Hypothalamus (tissue), 51 donors: ENCODE measurements at places on chromosomes 11 and 22.

GRCh38 chr11:85628771-85629341, 463 bp downstream of the TMEM126B start:
- no peak for DNase-seq

DNA sequence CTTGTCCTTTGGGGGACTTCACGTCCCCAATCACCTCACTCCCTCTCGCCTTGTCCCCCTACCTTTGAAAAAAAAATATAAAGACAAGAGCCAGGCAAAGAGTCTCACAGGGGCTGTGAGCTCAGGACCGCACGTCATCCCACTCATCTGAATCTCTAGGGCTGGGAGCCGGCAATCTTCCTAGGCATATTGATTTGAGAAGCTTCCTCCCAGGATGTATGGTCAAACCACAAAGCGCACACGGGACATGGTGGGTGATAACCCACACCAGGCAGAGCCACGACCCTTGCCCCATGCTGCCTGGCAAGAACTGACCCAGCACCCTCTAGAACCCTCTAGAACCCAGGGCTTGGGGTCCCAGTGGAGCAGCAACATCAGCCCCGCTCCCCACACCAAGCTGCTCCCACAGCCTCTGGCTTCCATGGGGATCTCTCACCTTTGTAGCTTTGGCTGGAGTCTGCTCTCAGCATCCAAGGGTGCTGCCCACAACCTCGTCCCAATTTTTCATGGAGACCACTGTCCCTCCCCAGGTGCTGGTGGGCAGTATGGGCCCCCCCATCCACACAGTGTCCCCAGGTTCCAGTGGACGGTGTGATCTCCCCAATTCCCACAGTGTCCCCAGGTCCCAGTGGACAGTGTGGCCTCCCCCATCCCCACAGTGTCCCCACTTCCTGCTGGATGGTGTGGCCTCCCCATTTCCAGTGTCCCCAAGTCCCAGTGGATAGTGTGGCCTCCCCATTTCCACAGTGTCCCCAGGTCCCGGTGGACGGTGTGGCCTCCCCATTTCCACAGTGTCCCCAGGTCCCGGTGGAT, 85.2 kb upstream of the FGF3 start:
- no peak for DNase-seq

GRCh38 chr22:24510637-24511625, 15.8 kb downstream of the UPB1 start:
- DNase-seq, result no peak

DNA sequence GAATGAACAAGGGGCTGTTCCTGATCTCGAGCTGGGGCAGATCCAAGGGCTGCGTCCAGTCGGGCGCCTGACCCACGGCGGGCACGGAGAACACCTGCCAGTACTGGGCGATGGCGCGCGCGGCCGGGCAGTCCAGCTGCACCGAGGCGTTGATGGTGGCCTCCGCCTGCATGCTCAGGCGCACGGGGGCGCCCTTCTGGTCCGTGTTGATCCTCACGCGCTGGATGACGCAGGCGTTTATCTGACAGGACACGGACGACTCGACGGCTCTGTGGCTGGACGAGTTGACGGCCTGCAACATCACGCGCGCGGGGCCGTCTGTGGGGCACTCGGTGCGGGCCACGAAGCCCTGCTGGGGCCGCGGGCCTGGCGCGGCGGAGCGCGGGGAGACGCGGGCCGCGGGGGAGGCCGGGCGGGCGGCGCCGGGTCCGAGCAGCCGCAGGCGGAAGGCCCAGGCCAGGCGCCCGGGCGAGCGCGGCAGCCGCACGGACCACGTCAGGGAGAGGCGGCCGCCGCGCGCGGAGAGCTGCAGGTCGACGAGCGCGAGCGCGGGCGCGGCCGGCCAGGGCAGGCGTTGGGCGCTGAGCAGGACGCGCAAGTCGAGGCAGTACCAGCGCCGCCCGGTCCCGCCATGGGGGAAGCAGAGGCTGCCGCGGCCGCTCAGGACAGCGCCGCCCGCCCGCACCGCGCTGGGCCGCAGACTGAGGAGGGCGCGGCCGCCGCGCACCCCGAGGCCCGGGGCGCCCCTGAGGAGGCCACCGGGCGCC, 511 bp downstream of the PKDREJ start:
- no peak for DNase-seq

DNA sequence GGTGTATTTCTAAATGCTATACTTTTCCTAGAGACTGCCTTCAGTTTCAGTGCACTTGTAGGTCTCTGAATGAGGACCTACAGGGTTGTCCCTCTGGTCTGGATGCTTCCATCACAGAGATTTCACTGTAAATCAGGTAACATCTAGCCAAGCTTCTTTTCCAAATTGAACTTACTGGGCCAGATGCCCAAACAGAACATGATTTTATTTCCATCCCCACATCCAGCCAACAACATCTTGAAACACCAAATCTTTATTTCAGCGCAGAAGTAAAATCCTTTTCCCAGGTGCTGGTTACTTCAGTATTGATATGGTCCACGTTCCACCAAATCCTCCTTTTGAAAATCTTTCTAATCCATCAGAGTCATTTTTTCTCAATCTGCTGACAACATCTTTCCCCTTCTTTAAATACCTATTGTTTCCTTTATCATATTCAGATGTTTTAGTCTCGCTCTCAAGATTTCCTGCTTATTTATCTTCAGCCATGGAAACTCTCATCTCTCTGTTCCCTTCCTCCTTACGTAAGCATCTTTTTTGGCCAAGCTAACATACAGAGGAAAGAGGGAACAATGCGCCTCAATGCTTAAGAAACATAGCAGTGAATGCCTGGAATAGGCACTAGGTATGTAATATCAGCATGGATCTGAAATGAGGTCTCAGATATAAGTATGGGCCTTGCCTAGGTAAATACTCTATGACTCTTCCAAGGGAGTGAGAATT, 201.2 kb upstream of the MTNR1B start:
- no peak for DNase-seq

DNA sequence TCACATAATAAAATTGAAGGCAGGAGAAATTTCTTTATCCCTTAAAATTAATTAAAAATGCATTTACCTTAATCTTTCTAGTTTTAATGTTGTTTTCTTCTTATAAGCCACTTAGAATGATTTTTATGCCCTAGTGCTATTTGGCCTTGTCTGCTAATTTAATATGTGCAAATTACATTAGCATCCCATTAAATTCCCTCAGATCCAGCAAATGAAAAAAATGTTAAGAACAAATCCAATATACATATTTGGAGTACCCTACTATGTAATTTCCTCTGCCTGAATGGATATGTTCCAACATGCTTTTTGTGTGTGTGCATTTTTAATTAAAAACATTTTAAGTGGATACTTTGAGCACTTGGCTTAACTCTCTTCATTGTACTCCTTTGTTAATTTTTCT, 56.9 kb downstream of the TNRC6B start:
- no peak for DNase-seq

DNA sequence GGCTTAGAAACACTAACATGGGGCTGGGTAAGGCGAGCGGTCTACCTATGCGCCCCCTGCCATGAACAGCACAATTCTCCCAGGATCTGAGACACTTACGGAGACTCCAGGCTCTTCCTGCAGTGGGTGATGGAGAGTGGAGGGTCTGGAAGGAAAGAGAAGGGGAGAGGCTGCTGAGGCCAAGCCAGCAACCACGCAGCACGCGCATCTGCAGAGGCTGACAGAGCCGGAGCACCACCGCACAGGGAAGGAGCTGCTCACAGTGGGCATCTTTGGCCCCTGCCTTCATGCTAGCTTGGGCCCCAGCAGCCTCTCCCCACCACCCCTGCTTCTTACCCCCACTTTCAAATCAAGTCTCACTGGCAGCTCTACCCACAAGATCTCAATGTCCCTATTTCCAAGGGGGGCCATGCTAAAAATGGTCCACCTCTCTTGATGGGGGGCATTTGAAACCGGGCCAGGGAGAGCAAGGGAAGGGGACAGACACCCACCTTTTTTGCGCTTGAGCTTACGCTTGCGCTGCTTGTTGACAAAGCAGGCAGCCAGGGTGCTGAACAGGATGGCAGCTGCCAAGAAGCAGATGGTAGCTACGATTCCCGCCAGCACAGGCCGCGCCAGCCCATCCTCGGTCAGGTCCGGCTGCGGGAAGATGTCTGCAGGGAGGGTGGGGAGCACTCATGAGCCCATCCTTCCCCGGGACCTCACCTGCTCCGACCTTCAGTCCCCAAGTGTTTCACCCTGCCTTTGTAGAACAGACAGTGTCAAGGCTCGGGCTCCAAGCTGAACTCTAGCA, 34.5 kb downstream of the IGSF9B start:
- DNase-seq, result no peak

DNA sequence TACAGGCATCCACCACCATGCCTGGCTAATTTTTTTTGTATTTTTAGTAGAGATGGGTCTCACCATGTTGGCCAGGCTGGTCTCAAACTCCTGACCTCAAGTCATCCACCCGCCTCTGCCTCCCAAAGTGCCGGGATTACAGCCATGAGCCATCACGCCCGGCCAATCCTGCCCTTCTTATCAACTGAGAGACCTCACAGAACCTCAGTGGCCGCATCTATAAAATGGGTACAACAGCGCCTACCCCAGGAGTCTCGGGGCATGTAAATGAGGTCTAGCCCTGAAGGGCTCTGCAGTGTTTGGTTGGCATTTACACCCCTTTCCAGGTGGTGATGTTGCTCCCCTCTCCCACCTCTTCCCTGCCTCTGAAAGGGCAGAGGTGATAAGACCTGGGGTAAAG, 11.7 kb downstream of the SYNGR1 start:
- DNase-seq, result no peak

DNA sequence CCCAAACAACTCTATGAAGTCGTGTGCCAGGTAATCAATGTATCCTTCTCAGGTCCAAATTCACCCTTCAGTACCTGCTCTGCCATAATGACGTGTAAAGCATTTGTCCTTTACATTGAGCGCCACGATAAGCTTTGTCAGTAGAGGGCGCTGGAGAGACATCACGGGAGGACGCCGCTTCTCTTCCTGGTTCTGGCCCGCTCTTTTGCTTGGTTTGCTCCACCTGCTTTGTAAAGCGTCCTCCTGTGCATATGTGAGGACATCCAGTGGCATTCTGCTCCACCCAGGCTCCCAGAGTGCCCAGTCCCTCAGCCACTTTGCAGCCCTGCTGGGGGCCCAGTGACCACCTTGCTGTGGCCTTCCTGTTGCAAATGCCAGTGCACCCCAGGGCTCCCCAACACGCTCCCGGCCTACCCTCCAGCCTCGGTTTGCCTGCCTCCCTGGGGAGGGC, 61.1 kb downstream of the WT1 start:
- no peak for DNase-seq

DNA sequence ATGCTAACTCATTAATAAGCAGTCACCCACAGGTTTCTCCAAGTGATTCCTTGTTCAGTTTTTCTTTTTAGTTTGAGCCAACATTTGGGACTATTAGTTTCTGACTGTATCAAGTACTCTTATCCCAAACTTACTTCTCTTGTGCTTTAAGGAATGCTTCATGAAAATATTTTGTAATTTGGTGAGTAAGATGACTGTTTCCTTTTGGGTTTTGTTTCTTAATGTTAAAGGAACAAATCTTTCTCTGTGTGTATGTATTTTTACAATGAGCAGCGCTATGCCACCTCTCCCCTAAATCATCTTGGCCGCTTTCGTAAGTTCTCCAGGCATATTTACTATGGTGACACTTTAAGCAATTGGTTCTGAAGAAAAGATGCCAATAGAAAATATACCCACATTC, 72.4 kb downstream of the LDLRAD3 start:
- DNase-seq, result no peak

DNA sequence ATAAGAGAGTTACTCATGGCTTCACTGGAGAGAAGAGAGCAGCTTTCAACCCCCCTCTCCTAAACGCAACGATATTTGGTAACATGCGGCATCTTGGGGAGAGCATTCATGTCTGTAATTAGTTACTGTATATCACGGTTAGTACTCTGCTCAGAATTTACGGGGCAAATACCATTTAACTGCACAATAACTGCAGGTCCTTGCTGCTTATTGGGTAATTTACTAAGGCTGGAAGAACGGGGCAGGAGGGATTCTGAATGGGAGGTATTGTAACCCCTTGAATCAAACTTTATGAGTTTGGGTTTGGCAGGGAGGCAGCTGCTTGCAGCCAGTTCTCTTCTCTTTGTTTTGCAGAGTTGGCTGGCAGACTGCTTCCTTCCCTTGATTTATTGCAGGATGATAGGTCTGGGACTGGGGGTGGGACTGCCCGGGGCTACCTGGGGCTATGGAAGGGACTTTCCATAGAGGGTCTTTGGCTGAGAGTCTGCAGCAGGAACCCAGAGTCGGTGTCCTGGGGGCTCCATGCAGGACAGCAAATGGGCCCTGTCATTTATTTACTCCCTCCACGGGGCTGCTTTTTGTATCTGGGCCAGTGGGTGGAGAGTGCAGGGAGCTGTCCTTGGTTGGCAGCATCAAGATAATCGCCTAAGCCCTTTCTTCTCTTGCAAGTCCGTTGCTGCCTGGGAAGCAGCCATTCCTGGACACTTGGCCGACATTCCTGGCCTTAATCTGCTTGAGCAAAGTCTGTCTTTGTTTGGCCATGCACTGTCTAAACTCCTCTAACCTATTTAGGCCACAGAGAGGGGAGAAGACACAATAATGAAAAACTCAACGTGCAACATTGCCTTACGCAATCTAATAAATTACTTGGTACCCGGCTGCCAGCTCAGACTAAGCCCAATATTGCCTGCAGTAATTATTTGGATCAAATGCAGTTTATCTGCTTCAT, 188.9 kb downstream of the ST3GAL4 start:
- DNase-seq, result no peak

DNA sequence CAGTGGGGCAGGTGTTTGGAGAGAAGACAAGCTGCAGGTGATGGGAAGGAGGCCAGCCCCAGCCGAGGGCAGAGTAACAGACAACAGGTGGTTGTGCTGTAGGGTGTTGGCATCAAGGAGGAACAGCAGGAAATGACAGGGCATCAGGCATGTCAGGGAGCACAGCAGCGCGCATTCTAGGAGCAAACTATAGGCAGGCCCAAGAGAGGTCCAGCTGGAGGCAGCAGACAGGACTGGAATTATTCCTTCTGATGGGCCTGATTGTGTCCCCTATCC, 13.6 kb downstream of the ADM start:
- no peak for DNase-seq
